ENCODE measurements at places on chromosomes 11 and 22. TPM values are rescaled to one million over a fixed set of nuclear protein-coding genes. Genes with fewer than 3 reads are reported as not detected.

Gene TSSK2
- not detected for total RNA-seq

DNA sequence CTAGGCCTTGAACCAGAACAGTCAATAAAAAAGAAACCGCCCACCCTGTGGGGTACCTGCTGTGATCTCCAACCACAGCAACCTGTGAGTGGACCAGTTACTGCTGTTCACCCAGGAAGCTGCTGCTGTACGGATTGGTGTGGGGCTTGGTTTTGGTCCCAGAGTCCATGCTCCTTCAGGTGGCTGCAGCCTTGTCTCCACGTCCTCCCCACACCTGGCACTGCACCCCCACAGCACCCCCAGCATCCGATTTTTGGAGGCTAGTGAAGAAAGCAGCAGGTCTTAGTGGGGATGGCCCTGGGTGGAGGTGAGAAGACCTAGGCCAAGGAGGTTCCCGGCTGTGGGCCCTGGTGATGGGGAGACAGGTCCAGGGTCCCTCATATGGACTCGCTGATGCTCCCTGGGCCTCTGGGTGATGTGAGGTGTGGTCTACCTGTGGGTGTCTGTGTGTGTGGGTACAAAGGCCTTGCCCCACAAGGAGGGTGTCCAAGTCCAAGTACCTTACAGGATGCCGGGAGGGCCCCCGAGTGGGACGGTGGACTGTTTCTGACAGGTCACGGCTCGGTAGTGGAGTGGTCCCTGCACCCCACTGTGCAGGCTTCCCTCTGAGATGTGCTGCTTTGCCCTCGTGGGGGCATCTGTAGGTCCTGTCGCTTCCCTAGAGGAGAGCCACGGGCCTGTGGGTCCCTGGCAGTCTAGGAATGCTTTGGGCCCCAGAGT, 283.4 kb downstream of the TBC1D22A start:
- DNase-seq: no peak

Gene KIF18A
- total RNA-seq: 12.5 TPM

Gene APOL3
- 5.5 TPM for total RNA-seq

GRCh38 chr11:76088511-76088910, 117.8 kb downstream of the WNT11 start:
- no peak for DNase-seq

Gene ZP1
- 5.3 TPM for total RNA-seq

DNA sequence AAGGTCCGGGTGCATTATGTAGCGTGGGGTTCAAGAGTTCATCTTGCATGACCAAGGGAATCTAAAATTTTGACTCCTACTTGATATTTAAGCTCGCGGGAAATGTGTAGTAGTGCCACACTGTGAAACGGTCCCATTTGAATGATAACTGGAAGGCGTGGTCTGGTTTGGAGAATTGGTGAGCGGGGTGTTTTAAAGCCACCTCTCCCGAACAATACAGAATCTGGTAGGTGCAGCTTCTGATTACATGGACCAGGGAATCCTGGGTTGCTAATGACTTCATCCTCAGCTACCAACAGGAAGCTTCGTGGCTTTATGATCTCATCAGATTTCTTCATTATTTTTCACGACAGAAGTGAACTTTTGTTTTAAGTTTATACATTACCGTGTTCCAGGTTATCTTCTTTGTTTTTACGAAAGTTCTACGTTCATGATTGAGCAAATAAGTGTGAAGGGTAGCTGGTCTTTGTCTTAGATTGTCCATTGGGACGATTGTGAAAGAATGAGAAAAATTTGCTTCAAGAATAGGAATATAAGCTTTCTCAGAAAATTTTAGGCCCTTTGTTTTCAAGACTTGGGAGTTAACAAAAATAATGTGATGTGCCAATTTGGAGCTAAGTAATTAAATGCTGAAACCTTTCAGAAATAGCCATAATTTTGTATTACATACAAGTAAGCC, 1.7 kb downstream of the QSER1 start:
- peak; percentile 89 for DNase-seq

DNA sequence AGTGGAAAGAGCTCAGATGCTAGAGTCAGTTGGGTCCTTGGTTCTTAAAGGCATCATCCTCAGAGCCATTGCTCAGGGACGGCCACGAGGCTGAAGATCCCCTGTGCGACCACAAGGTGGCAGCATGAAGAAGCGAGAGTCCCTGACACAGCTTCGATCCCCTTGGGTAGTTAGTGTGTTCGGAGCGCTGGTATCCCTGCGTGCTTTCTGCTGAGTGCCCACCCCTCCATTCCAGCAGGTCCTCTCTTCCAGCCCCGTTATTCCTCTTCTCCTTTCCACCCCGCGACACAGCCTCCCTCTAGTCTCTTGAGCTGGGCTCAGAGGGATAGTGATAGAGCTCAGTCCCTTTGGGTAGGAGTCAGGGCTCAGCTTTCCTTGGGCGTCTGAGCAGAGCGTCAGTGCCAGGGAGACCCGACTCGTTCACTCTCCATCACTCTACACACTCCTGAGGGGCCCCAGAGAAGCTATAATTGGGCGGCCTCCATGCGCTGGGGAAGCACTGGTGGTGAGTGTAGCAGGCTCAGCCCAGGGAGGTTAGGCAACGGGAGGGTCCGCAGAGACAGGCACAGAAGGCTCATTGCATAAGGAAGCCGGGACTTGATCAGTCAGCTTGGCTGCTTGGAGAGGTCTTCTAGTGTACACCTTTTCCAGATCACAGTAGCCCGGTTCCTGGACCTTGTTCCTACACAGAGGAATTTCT, at the start of gene OR51D1:
Gene OR51D1 (plus strand): TSS at position 516 of the 700 bp plus-strand sequence. CDS start 2,314 bp downstream, outside the sequence.
- peak; percentile 72 for DNase-seq

Gene UPK3A
- not detected for total RNA-seq

DNA sequence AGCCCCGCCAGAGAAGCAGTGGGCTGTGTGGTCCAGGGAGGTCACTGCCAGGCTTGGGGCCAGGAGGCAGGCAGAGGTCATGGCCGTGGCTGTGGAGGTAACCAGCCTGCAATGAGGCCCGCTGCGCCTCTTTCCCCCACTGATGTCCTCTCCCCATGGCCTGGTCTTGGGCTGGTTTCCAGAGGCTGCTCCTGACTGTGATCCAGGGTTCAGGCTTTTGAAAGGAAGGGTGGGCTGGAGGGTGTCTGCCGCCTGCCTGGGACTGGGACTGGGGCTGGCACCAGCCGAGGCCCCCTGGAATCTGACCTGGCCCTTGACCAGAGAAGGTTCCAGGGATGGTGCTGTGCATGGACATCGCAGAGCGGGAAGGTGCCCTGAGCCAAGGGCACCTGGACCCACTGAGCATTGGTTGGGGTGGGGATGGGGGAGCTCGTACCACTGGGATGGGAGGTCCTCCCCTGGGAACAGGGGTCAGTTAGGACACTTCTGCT, 59.6 kb upstream of the THY1 start:
- DNase-seq: no peak

GRCh38 chr22:31122196-31122531, 602 bp upstream of the INPP5J start:
- no peak for DNase-seq

- peak; percentile 72 for DNase-seq
These were observed 62.1 kb upstream of the ARFGAP3 start for GRCh38 chr22:42919199-42919598.

Gene FGF19
- not detected for total RNA-seq

DNA sequence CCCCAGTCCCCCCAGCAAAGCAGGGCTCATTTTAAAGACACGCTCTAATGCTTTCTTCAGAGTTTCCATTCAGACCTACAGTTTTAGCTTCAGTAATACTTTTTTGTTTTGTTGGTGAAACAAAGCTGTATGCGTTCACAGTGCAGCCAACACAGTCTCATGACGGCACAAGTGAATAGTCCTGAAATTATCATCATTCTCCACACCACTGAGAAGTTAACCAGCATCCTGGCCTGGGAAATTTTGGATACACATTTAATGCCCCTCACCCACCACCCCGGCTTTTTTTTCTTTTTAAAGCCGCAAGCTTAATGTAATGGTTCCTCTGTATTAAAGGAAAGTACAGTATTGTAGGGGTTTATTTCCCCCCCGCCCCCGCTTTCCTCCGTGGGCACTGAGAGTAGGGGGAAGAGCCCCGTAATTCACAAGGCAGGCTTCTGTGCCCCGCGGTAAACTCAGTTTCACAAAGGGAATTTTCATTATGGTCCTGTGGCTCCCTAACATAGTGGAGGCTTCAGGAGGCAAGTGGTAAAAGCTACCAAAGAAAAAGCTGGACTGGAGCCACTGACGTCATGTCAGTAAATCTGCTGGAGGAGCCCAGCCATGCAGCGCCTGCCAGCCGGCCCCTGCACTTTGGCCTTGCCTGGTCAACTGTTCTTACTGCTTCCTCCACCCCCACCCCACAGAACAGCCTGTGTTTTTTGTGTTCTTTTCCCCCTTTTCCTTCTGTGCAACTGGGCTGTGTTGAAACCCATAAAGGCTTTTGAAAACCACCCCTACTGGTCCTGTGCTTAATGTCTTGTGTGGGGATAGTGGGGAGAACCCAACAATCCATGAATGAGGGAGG, 18.2 kb downstream of the TEAD1 start:
- peak; percentile 92 for DNase-seq

DNA sequence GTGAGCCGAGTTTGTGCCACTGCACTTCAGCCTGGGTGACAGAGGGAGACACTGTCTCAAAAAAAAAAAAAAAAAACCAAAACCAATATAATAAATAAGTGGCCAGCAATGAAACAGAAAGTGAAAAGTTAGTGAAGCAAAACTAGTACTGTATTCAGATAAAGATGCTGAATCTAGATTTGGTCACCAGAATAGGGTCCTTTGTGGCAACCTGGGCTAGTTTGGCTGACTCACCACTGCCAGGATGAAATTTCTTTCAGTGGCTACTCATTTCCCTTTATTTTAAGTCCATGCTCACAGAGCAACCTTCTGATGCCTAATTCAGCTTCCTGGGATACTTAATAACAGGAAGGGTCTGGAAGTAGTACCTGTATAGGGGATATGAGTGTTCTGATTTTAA, 26.0 kb downstream of the LIMK2 start:
- no peak for DNase-seq

DNA sequence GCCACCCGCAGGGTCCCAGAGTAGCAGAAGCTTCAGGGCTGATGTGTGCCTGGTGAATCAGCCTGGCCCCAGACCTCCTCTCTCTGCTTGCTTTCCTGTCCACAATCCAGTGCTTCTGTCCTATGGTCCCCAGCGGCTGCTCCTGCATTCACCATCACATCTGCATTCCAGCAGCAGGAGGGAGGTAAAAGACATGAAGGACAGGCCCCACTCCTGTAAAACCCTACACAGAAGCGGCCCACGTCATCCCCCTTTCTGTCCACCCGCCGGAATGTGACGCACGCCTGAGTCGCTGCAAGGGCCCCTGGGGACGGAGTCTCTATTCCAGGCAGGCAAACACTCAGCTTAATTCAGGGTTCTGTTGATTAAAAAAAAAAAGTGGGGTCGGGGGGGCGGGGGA, 58.3 kb downstream of the CDKN1C start:
- peak; percentile 12 for DNase-seq

Data from GM23248 (cell line).